ENCODE measurements at places on chromosomes 2 and 18.

DNA sequence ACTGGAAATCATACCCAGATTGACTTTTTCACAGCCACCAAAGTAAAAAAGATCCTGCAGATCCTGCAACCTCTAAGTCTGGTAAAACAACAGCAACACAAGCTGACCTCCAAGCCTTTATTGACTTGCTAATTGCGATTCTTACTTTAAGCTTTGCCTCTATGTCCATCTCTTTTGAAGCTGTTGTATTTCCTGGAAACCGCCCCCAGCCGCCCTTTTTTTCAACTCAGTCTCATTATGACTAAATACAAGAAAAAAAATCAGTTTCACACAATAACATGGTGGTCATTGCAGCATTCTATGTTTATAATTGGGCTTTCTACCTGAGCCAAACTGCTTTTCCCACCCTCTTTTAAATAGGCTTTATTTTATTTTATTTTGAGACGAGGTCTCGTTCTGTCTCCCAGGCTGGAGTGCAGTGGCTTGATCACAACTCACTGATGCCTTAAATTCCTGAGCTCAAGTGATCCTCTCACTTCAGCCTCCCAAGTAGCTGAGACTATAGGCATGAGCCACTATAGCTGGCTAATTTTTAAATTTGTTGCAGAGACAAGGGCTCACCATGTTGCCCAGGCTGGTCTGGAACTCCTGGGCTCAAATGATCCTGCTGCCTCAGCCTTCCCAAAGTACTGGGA lies 76.2 kb downstream of the MOGAT1 start:
- DNase-seq = no peak

GRCh38 chr2:226030788-226031646 lies 631.5 kb downstream of the NYAP2 start:
- DNase-seq = no peak

DNA sequence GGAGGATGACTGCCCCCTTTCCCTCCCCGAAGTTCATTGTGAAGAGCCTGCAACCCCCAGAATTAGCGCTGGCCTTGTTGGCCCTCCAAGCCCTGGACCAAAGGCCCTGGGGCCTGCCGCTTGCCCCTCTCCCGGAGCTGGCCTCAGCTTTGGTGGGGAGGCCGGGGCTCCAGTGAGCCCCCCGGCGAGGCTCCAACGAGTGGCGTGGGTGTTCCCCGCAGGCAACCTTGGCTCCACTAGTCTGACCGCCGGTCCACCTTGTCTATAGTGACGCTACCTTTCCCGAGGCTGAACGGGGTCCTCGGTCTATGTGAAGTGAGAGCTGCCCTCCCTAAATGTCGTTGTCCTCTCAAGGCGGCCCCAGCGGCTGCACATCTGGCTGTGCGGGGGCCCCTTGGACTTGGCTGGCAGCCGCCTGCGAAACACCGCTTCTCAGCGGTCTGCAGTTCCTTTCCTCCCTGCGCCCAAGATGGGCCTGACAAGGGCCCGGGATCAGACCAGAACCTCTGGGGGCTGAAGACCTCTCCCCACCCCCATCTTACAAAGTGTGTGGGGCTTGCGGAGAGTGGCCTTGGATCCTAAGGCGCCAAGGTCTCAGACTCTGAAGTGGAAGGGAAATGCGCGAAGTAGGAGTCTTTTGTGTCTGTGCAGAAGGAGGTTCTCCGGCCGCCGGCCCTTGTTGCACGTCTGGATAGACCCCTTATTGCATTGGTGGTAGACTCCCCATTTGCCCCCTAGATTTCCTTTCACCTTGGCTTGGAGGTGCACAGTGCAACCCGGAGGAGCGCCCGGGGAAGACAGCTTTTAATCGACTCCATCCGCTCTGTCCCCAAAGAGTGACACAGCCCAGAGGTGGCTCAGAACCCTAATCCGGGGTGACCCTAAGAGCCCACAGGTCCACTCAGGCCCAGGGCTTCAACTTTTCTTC lies 3.9 kb upstream of the HOXD10 start:
- no peak for DNase-seq

DNA sequence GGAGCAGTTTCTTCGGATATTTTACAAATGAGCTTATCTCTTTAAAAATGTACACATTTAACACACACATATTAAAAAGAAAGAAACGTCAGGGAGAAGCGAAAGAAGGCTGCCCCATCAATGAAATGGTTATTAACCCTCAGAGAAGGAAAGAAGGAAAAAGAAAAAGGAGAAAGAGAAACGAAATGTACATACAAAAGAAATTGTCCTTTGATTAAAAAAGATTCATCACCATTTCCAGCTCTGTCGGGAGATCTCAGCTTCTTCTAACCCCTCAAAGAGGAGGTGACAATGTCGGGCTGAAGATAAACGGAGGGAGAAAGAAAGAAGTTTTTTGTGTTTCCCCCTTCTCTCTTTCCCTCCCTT lies 1.5 kb downstream of the IKZF2 start:
- DNase-seq = no peak

DNA sequence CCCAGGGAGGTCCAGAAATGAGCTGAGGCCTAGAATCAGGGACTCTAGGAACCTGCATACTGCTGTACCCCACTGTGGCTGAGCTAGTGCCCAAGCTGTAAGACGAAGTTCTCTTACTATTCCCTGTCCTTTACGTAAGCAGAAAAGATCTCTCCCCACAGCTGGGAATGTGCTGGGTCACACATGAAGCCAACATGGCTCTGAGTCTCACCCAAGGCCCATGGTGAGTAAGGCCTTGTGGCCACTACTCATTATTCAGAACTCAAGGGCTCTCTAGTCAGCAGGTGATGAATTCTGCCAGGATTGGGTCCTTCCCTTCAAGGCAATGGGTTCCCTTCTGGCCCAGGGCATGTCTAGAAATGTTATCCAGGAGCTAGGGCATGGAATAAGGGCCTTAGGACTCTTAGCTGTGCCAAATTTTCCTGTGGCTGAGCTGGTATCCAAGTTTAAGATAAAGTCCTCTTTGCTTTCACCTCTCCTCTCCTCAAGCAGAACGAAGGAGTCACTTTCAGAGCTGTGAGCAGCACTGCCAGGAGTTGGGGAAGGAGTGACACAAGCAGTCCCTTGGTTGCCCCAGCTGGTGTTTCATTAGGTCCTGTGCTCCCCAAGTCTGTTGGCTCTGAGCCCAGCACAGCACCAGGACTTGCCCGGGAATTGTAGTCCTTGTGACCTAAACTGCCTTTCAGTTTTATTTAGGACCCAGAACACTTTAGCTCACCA lies 707.6 kb downstream of the SLC4A3 start:
- DNase-seq = no peak

DNA sequence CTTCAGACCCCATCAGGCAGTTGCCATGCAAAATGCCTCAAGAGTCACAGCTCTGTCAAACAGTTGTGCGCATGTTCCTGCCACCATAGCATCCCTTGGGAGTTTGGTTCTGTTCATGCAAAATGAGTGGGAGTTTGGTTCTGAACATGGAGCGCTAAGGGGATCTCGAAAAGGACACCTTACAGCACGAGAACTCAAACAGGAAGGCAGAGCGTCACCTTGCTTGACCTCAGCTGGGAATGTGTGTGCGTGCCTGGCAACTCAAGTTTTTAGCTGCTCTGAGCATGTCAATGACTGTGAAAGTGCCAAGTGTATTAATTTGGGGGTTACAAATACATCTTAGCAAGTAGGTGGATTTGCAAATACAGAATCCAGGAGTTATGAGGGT lies 16.6 kb downstream of the MALL start:
- no peak for DNase-seq

DNA sequence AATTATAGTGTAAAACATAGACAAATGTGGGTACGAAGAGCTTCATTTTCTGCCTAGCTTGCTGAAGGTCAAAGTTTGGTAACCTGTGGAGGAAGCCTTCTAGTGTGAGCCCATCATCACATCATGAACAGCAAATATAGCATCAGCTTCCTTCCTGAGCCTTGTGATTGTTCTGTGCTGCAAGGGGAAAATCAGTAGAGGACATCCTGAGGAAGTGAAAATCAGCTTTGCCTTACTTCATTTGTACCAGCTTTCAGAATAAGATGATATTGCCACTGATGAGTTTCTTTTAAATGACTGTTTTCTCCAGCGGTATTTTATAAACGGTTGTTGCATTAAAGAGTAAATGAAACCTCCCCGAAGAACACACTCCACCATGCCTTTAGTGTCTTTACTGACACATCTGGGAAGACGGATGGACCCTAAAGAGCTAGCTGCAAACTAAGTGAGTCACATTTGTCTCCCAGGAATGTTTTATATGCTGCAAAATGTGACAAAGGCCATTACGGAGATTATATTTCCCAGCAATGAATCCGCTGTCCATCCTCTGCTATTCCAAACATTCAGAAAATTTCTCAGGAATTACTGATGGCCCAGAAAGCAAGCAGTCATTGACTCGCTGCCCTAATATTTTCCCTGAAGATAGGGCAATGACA lies 1272.8 kb downstream of the SUCLG1 start:
- DNase-seq = no peak

GRCh38 chr2:230472621-230473018 lies 56.6 kb downstream of the SP100 start:
- DNase-seq = no peak

GRCh38 chr18:37161491-37161890 lies 332.6 kb downstream of the KIAA1328 start:
- no peak for DNase-seq

- DNase-seq = no peak
Measured at GRCh38 chr2:11624893-11625292, 45.1 kb downstream of the NTSR2 start.

GRCh38 chr2:131036269-131036668 lies 57.0 kb downstream of the FAM168B start:
- DNase-seq = no peak

GRCh38 chr2:149180226-149180875 lies 141.9 kb downstream of the LYPD6B start:
- DNase-seq = no peak

DNA sequence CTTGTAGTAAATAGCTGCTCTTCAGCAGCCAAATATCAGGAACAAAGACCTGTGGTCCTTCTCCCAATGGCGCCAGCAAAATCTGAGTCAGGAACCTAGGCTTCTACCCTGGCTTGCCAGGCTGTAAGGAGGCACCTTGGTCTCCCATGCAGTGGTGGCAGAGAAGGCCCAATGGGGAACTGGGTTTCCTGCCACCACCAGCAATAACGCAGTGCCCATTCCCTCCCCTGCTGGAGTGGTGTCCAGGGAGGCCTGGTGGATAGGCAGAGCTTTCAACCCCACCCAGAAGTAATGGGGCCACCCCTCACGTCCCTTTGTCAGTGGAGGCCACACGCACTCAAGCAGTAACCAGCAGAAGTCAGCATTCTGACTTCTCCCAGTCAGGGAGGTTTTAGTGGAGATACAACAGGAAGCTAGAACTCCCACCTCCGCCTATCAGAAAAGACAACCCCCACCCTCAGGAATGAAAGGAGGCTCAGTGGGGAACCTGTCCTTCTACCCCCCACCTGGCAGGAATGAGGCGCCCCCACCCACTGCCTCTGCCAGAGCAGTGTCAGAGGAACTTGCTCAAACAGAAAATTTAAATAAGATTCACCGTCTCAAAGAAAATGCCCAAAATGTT lies 132.4 kb downstream of the COPS8 start:
- DNase-seq = no peak

DNA sequence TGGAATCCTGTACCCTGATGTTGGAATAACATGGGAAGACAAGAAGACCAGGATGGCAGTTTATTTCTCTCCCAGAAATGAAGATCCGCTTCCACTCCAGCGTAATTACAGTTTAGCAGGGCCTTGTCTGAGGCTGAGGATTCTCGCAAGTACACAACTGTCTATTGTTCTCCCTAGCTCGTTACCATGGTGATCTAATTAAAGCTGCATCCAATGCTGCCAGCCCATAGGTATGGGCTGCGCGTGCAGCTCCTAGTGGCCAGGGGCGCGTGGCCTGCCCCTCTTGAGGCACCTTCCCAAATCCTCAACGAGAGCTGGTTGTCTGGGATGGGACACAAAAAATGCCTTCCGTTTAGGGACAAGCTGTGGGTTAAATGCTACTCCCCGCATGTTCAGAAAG lies 344.9 kb downstream of the CYRIA start:
- no peak for DNase-seq

DNA sequence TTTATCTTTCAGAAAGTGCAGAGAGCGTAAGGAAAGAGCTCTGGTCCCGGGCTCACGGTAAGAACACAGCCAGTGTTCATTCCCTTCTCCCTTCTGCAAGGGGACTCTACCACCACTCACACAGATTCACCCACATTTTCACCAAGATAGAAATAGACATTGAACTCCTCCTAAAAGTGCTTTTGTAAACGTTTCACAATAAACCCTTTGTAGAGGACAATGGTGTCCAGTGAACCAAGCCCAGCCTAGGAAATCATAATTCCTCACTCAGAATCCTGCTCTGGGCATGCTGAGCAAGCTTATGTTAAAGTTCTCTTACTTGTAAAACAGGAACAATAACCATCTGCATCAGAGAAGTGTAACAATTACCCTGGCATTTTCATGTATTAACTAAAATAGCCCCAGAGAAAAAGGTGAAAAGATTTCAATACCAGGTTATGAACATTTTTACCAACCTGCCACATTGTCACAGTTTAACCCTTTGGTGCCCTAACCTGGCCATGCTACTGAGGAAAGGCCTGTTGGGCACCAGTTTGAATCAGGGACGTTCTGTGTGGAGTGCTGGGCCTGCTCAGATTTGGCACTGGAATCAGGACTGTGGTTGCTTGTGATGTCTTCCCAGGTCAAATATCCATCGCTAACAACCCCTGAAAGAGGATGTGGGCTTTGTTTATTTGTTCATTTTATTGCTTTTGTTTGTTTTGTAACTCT lies 22.5 kb upstream of the NDUFV2 start:
- no peak for DNase-seq

DNA sequence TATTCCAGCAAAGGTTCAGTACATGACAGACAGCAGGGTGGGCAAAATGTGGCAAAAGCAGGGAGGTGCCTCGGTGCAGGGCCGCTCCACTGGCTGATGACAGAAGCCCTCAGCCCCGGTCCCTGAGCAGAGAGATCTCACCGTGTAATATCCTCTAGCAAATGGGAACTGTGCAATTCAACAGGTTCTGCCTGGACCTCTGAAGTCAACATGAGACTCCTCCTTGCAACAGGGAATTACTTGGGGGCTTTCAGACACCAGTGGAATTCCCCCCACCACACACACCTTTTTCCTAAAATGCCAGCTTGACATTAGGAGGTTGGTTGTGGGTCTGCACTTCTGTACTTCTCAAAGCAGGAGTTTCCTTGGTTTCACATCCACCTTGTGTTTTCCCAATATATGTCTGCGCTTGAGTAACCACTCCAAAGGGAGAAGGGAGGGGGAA lies 50.8 kb downstream of the SPRED2 start:
- DNase-seq = no peak

- DNase-seq = no peak
Measured at GRCh38 chr18:35438480-35439234, 59.1 kb downstream of the INO80C start.

DNA sequence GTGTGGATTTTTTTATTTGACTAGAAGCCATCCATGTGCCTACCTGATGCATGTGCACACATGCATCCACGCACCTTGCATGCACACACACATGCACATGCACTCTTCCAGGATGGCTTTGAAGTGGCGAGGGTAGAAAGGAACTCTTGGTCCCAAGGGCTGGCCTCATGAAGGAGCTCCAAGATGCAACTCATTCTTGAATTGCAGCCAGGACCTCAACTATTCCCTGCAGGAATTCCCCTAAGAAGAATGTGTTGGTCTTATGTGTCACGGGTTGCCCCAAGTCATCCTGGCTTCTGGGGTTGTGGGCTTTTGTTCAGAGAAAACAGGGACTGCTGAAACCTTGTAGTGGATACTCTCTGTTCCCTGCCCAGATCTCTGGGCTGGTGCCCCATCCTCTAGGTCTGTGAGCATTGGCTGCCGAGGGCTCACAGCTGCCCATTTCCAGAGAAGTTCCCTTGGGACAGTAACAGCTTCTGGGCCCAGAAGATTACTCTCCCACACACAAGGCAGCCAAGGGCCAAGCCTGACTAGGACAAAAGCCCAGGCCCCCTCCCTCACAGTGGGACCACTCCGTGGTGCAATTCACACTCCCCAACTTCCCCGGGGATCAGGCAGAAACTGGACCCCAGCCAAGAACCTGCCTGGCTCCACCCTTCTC lies 137.6 kb downstream of the COPS8 start:
- DNase-seq = no peak

Data from stimulated activated effector memory CD8-positive, alpha-beta T cell treated with anti-CD3 and anti-CD28 coated beads, Interleukin-12 subunit alpha, Interleukin-12 subunit beta, amount 100 ng/mL, for 72 hours (primary cell).